ENCODE measurements at places on chromosomes 5 and 9. TPM values are rescaled to one million over a fixed set of nuclear protein-coding genes. Genes with fewer than 3 reads are reported as not detected.

- DNase-seq = no peak
These were observed 30.4 kb downstream of the PWWP2A start for GRCh38 chr5:160088805-160089204.

- no peak for DNase-seq
These were observed 151.4 kb downstream of the TLE1 start for GRCh38 chr9:81537964-81538363.

- no peak for DNase-seq
These were observed 183.5 kb downstream of the RFX3 start for GRCh38 chr9:3342159-3342777.

DNA sequence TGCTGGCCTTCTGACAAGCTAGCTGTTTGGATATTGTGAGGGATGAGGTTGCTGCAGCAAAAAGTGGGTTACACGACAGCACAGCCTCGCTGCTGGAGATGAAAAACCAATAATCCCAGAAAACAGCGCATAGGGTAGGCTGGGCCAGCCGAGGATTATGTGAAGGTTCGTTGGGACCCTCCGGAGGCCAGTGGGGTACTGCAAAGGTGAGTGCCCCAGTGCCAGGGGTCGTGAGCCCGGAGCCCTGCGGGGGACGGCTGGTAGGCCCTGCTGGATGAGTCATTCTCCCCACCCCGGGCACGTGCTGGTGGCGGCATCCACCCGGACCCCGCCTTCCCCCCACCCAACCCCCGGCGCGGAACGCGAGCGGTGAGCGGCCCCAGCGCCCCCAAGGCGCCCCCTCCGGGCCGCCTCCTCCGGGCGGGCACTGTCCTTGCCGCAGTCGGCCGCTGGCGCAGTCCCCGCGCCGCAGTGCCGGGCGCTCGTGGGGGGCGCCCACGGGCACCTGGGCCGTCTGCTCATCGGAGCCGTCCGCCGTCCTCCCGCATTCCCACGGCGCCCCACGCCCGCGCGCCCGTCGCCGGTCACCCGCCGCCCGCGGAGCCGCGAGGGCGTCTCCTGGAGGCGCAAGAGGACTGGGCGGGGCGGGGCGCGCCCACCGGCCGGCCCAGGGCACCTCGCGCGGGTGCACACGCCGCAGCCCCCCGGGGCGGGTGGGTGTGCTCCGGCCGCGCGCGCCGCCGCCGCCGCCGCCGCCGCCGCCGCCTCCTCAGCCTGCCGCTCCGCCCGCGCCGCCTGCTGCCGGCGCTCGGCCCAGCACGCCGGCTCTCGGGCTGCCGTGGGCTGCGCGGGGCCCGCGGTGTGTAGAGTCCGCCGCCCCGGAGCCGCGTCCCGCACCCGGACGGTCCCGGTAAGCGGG lies at the start of gene PHF24:
Gene PHF24 (plus strand): TSS at position 794 of the 919 bp plus-strand sequence. CDS start 13,014 bp downstream, outside the sequence.
- DNase-seq = peak; percentile 50

DNA sequence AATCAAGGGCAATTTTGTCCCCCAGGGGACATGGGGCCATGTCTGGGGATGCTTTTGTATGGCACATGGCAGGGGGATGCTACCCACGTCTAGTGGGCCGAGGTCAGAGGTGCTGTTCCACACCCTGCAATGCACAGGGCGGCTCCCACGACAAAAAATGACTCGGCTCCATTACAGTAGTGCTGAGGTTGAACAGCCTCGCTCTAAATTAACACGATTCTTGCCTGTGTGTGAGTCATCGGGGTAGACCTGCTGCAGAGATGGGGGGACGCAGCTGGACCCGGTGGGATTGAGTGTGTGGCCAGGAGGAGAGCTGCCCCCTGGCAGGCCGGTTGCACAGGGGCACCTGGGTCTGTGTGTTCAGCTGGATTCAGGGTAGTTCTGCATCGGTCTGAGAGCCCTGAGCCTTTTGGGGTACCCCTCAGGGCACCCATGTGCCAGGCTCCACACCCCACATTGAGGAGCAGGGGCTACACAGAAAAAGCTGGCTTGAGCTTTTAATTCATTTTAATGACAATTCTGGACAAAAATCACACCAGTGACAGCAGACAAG lies 20.0 kb upstream of the COL5A1 start:
- no peak for DNase-seq

DNA sequence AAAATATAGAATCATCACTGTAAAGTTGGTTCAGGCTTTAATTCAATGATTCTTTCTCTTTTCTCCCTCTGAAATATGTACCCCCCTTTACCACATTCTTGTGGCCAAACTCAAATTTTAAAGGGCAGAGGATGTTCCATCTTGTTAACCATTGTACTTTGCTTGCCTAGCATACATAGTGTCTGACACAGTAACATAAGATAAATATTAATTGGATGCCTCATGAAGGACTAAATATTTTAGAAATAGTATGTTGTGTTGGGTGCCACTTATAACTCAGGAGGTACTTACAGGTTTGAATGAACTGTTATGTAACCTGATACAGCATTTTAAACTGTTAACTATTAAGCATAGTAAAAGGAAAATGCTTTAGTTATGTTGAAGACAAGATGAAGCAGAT lies 71.5 kb downstream of the NIPBL start:
- no peak for DNase-seq

DNA sequence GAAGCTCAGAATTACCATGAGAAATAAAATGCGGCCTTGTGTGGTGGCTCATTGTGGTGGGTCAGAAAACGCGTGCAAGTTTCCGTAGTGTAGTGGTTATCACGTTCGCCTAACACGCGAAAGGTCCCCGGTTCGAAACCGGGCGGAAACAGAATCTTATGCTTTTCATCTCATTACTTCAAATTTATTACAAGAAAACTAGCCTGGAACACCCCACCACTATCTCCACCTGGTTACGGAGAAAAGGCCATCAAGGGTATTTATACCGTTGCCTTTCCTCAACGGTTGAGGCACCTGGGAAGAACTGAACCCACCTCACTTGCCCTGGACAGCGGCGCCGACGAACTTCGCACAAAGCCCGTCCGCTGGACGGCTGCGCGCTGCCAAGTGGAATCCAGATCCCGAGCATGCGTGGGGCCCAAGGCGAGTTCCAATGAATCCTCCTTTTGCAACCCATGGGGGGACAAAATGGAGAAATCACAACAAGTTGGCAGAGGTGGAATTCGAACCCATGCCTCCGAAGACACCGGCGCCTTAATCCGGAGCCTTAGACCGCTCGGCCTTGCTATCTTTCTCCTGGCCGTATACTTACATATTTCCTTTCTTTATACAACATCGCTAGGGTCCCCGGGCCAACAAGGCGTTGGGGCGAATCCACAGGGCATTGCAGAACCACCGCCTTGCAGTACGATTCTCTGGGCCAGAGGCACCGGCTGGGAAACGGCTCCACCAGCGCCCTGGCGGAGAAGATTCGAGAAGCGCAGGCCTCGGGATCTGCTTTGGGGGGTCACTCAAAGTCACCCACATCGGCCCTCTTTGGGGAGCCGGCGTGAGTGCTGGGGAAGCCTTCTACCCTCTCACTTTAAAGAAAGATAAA lies 16.9 kb downstream of the OR2V2 start:
- DNase-seq = no peak

The PTGS1 gene
- 0.39 TPM for total RNA-seq

The ZBTB34 gene
- 21.0 TPM for total RNA-seq

The EQTN gene
- total RNA-seq = not detected

The SLC36A3 gene
- total RNA-seq = not detected

The PTPDC1 gene
- 9.7 TPM for total RNA-seq

The C6 gene
- total RNA-seq = not detected

The RXFP3 gene
- 0.44 TPM for total RNA-seq

The NR4A3 gene
- 4.1 TPM for total RNA-seq

The C9orf43 gene
- 0.47 TPM for total RNA-seq
